ENCODE measurements at places on chromosomes 3 and 15.
A peak's percentile ranks its signal among the peaks of the same experiment; 100 is the strongest.

- DNase-seq, result peak; percentile 77
Observed at GRCh38 chr15:76310475-76311099, 682 bp downstream of the ETFA start.

GRCh38 chr3:13071695-13072094, 1.5 kb downstream of the IQSEC1 start:
- DNase-seq, result no peak

- no peak for DNase-seq
Observed at GRCh38 chr3:4898454-4899313, 80.6 kb upstream of the BHLHE40 start.

DNA sequence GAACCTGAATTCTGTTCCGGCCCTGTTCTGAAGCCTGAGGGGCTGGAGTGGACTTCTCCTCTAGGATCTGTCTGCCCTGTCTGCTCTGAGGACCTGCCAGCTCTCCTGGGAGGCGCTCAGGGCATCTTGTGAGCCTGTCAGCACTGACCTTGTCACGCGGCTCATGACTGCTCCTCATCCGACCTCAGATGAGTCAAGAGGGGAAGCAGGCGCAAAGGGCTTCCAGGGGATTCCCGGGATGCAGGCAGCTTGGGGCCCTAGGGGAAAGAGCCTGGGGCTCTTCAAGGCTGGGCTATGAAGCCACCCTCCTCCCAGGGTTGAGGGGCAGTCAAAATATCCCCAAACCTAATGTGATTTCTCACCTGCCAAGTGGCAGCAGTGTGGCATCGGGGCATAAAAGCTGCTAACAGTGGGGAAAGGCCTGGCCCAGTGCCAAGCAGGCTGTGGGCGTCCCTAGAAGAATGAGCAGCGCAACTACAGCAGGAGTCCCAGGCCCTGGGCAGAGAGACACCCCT, 27.6 kb upstream of the ANKDD1A start:
- DNase-seq, result peak; percentile 82

- DNase-seq, result peak; percentile 26
Observed at GRCh38 chr15:88604381-88605188, 16.6 kb upstream of the AEN start.

DNA sequence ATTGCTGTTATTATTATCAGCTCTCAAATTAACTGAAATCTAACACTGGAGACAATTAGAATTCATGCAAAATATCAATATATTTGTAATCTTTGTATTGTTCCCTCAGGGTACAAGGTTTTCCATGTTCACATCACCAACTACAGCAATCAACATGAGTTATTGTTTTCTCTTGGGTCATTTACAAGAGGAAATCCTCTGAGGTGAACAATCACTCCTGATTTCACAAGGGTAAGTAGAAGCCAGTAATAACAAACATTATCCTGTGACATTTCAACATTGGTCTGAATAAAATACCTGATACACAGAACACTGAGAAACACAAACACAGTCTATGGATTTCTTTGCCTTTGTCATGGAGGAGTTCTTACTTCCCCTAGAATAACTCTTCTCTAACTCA, 174.0 kb downstream of the SUCNR1 start:
- no peak for DNase-seq

DNA sequence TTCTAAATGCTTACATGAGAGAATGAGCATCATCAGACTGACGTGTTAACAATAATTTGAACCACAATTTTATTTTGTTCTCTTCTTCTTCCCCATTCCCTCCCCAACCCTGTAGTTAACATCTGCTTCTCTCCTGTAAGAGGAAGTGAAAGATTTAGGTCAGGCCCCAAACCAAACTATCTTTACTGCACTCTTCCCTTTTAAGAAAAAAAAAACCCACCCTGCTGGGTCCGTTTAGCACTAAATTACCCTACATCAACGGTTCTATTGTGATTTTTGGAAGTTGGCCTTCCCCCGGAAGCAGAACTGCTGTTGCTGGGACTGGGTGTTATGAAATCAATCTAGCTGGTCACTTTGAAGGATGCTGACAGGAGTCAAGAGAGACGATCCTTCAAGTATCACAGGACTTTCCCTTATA, 49.4 kb downstream of the NFKBIZ start:
- no peak for DNase-seq

DNA sequence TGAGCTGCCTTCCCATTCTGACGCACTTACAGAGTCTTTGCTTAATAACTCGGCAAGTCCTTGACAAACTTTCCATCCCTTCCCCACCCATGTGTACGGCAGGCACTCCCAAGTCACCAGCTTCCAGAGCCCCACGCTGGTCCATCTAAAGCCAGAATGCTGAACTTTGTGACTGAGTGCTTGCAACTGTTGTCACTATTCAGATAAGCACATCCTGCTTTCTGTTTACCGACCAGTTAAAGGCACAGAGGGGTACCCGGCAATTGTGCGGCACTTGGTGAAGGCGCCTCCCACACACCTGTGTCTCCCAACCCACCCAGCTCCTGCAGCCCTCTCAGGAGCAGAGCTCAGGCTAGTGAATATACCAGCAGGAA, 430.6 kb downstream of the FOXP1 start:
- no peak for DNase-seq

GRCh38 chr3:10299679-10300078, 6.9 kb upstream of the GHRL start:
- DNase-seq, result no peak

GRCh38 chr15:51780636-51781035, 29.2 kb downstream of the TMOD2 start:
- no peak for DNase-seq

DNA sequence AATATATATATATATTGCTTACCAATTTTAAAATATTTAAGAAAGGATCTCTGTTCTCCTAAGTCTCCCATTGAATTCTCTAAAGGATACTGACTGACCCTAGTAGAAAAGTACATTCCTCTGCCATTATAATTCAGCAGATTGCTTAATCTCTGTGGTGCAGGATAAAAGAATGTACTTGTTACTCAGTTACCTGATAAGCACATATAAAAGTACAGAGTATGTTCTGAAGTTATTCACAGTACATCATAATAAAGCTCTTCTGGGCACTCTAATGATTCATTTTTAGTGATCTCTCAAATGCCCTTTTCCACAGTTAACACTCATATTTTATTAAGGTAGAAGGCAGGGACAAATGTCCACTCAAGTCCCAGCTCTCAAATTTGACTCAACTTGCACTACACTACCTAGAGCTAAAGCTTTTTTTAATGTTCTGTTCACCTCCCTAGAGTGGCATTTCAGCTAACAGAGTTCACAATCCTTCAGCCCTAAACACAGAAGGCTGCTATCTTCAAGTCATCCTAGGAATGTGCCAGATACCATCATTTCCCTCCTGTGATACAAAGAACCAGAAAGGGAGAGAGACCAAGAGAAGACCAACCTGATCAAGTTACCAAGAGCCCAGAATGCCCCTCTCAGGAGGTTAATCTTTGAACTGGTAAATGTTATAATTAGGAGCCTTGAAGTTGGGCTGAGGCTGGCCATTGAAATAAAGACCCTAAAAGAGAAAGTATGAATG, 53.3 kb downstream of the MEIS2 start:
- no peak for DNase-seq

DNA sequence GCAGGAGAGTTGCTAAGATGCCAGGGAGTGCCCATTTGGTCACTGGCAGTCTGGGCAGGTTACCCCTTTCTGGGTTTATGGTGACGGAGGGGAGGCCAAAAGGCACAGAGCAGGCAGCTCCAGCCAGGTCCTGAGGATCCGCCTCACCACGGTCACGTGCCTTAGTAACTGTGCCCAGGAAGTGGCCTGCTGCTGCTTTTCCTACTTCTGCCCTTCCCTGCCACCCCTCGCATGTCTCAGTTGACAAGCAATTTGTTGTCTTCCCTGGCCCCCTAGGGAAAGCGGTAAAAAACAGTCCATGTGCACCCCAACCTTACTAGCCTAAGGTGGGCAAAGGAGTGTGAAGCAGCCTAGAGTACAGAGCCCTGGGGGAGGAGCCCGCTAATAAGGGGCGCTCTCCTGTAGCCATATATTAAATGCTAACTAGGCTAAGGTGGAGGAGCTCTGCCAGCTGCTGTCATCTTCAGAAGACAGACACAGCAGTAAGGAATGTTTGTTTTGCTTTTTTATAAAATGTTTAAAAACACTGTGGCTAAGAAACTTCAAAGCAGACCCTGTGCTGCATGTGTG, 9.1 kb upstream of the LIPH start:
- peak; percentile 49 for DNase-seq

DNA sequence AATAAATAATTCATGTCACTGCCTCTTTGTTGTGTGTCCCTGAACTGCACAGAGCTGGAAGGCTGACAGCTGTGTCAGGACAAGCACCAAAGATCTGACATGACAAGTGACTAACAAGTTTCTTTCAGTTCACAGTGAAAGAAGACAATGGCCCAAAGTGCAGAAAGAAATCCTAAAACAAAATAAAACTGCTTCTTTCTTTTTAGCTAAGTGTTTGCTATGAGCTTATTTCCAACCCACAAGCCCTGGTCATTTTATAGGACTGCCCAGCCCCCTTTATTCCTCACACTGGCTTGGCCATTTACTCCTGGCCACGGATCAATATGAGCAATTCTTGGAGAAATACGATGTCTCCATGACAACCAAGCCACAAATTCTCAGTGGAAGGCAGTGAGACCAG, 238.5 kb downstream of the WDR72 start:
- DNase-seq, result no peak

DNA sequence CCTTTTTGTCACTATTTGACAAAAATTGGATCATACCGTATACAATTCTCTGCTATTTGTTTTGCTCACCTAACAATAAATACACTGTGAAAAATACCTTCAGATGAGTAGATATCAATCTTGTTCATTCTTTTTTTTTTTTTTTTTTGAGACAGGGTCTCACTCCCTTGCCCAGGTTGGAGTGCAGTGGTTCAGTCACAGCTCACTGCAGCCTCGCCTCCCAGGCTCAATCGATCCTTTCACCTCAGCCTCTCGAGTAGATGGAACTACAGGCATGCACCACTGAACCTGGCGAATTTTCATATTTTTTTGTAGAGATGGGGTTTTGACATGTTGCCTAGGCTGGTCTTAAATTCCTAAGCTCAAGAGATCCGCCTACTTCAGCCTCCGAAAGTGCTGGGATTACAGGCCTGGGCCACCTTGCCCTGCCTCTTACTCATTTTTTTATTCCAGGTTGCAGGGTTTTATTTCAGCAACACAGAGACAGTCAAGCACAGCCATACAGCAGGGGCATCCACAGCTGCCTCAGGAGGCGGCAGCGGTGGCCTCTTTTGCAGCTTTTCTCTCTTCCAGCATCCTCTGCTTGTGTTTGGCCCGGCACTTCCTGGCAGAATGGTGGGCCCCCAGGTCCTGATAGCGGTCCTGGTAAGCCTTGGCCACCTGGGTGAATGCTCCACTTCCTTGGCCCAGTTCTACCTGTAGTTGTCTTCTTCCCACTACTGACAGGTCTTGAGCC, 51.2 kb upstream of the CGNL1 start:
- DNase-seq, result no peak

DNA sequence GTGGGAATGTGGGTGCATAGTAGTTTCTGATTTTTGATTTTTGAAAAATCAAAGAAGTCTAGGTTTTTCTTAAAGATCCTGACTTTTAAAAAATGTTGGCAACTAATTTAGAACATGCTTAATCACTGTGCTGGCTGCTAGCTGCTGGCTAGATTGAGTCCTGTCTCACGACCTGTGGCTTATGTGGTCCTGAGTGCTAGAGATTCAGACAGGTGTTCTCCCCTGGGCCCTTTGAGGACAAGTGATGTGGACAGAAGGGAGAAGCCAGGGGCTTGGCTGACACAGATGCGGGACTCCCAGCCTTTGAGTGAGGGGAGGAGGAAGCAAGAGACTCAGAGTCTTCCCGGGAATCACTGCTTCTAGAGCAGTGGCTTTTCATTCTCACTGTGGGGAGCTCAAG, 47.5 kb downstream of the CORO2B start:
- DNase-seq, result no peak

GRCh38 chr3:43176666-43177065, 70.8 kb upstream of the POMGNT2 start:
- DNase-seq, result no peak

DNA sequence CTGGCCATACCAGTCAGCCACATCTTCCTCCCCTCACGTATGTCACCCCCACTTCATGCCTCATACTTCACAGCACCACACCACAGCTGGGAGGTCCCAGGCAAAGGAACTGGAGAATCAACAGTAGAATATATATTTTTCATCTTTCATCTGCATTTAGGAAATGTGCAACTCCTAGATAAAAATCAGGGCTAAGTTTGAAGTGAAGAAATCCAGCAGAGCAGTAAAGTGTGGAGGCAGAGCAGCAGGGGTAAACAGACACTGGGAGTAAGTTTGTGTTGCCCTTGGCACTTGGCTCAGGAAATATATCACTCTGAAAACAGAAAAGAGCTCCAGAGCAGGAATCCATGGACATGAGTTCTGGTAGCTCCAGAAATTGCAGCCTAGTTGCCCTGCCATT, 2.8 kb upstream of the HERC1 start:
- DNase-seq, result no peak

DNA sequence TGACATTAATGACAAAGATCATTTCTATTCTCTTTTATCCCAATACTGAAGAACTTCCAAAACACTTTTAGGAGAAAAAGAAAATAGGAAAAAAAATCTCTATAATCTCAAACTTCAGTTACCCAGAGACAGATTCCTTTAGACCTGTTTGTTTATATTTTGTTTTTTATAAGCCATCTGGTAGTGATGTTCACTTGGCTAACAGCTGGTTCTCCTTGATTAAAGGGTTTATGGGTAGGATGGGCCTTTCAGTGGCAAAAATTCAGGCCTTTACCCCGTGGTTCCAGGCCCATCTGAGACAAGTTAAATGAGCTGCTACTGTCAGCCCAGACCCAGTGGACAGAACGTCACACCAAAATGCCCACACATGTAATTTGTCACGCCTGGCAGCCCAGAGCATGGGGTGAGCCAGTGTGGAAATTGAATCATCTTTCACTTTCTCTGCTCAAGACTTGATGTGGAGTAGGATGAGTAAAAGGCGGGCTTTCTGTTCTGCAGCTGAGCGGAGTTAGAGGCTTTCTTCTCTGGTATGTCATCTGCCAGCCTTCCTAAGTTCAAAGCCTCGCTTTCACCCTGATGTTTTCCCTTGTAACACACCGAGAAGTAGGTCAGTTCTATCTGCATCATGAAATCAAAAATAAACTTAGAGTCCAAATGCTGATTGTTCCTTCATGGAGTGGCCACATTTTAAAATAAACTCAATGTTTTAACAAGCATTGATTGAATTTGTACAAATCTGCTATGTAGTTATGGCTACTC, 62.5 kb upstream of the SKOR1 start:
- DNase-seq, result no peak

DNA sequence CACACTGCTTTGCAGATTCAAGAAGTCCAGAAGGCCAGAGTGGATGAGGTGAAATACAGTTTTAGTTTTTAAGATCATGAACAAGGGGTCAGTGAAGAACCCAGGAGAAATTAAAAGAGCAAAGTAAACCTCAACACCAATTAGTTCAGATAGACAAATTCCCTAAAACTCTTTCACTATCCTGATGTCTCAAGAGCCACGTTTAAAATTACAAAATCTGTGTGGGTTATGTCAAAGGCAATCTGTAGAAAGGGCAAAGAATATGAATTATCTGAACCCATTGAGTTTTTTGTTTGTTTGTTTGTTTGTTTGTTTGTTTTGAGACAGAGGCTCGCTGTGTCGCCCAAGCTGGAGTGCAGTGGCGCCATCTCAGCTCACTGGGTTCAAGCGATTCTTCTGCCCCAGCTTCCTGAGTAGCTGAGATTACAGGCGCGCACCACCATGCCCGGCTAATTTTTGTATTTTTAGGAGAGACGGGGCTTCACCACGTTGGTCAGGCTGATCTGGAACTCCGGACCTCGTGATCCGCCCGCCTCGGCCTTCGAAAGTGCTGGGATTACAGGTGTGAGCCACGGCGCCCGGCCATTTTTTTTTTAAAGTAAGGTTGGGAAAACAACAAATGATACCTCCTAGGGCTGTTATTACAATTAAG, 32.1 kb upstream of the ST3GAL6 start:
- DNase-seq, result no peak

GRCh38 chr3:184820525-184820924, 8.6 kb downstream of the VPS8 start:
- no peak for DNase-seq
